ENCODE measurements at places on chromosomes 13 and 19. TPM values are rescaled to one million over a fixed set of nuclear protein-coding genes. Genes with fewer than 3 reads are reported as not detected.

Gene PDX1
- not detected for total RNA-seq

DNA sequence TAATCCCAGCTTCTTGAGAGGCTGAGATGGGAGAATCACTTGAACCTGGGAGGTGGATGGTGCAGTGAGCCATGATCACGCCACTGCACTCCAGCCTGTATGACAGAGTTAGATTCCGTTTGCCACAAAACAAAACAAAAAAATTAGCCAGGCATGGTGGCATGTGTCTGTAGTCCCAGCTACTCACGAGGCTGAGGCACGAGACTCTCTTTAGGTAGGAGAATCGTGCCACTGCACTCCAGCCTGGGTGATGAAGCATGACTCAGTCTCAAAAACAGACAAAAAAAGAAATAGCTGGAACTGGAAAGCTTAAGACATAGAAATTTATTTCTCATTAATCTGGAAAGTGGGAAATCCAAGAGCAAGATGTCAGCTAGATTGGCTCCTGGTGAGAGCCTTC, 20.2 kb upstream of the ZNF808 start:
- DNase-seq, result peak; percentile 85
- no peak overlapping the region for H3K4me3 ChIP-seq
- H3K36me3 ChIP-seq, result peaks cover 3% of the 10 kb centered on the region

GRCh38 chr19:42226886-42227285, 6.8 kb downstream of the ZNF526 start:
- H3K4me3 ChIP-seq, result no peak overlapping the region
- H3K36me3 ChIP-seq, result peaks cover 57% of the 10 kb centered on the region
- H3K27me3 ChIP-seq, result no peaks in the 10 kb centered on the region
- H3K27ac ChIP-seq, result no peak overlapping the region

GRCh38 chr19:13959962-13960862, 7.9 kb downstream of the DCAF15 start:
- H3K4me1 ChIP-seq, result no peaks in the 10 kb centered on the region
- H3K27ac ChIP-seq, result no peak overlapping the region
- no peaks in the 10 kb centered on the region for H3K27me3 ChIP-seq
- no peak for DNase-seq
- no peak overlapping the region for H3K4me3 ChIP-seq
- peaks cover 34% of the 10 kb centered on the region for H3K36me3 ChIP-seq

DNA sequence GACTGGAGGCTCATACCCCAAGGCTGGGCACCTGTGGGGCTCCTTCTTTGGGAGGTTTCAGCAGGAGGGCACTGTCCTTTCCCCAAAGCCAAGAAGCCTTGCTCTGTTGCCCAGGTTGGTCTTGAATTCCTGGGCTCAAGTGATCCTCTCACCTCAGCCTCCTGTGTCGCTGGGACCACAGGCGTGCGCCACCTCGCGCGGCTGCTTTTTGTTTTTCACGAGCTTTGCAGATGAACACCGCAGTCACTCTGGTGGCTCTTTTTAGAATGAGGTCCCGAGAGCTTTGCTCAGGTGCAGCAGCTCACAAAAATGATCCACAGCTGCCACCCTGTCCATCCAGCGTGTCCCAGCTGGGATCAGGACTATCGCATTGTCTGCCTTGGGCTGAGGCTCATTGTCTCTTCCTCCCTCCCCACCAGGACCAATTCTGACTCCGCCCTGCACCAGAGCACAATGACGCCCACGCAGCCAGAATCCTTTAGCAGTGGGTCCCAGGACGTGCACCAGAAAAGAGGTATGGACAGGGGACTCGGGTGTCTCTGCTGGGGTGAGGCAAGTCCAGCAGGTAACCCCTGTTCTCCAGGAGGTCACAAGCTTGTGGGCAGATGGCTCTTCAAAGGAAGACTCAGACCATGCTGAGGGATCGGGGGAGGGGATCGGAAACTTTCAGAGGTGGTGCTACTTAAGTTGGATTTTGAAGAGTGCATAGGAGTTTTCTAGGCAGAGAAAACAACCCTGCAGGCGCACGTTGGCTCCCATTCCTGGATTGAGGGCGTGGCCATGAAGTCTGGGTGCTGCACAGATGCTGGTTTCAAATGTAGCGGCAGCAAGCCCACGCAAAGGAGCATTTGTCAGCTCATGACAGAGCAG, 41.5 kb downstream of the COMP start:
- no peaks in the 10 kb centered on the region for H3K36me3 ChIP-seq
- no peaks in the 10 kb centered on the region for H3K4me1 ChIP-seq
- no peaks in the 10 kb centered on the region for H3K27me3 ChIP-seq
- no peak overlapping the region for H3K27ac ChIP-seq

DNA sequence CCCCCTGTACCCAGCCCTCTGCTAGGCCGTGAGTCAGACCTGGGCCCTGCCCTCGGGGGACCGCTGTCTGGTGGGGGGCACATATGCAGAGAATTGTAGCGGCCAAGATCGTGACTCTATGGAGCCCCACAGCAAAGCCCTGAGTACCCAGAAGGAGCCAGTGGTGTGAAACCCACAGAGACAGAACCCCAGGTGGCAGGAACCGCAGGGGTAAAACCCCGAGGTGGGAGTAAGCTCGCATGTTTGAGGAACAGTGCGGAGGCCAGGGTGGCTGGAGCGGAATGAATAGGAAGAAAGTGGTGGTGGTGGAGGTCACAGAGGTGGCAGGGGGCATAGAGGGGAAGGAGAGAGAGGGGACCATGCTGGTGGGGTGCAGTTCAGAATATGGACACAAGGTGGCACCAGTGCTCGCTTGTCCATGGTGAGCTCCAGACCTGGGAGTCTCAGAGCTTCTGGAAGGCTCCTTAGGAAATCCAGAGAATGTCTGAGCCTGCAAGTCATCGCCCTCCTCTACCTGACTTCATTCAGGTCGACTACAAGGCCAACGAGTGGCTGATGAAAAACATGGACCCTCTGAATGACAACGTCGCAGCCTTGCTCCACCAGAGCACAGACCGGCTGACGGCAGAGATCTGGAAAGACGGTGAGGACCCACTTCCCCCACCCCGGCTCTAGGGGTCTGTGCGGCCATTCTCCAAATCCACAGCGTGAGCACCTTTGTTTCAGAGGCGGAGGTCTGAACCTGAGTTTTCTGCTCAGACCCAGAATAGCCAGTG, 48.9 kb downstream of the MYH14 start:
- no peak overlapping the region for H3K27ac ChIP-seq
- DNase-seq, result peak; percentile 37
- no peak overlapping the region for H3K4me3 ChIP-seq
